ENCODE measurements at places on chromosomes 1 and 21.

DNA sequence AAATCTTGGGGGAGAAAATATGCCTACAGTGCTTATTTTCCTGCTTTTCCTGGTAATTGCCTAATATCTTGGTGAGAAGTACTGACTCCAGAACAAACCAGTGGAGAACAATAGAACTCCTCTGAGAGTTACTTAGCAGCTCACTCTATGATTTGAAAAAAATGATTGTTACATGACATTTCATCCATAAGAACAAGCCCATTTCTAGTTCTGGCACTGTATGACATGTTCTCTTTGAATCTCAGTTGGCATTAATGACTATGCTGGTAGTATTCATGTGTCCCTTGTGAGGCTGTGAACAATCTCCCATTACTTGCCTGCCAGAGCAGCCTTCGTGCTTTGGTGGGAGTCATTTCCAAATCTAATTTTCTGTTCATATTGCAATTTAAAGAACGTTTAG lies 58.0 kb downstream of the CLIC4 start:
- DNase-seq: no peak

DNA sequence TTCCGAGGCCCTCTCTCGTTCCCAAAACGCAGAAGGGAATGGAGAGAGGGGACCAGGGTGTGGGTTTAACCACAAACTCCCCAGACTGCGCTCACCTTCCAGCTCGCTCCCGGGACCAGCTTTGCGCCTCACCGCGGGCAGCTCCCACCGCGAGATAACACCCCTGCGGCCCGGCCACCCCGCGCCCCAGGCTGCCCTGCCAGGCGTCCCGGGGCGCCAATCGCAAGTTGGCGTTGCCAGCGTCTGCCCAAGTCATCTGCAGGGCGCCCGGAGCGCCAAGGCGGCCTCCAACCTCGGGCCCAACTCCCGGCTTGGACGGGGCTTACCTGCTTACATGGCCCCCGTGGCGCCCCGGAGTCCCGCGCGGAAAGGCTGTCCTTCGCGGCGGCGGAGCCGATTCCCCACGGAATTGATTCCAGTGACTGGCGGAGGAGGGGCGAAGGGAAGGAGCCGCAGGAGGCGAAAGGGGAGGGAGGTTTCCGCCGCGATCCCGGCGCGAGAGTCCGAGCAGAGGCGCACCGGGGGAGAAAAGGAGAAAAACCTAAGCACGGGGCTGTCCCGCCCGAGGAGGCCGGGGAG lies 456 bp downstream of the PTPN14 start:
- DNase-seq: no peak

GRCh38 chr1:114153261-114154145 lies at the start of gene SYT6:
Gene SYT6, minus strand, starts transcription at chr1:114153869. Its CDS starts 97 bp downstream, at chr1:114153772.
- no peak for DNase-seq

DNA sequence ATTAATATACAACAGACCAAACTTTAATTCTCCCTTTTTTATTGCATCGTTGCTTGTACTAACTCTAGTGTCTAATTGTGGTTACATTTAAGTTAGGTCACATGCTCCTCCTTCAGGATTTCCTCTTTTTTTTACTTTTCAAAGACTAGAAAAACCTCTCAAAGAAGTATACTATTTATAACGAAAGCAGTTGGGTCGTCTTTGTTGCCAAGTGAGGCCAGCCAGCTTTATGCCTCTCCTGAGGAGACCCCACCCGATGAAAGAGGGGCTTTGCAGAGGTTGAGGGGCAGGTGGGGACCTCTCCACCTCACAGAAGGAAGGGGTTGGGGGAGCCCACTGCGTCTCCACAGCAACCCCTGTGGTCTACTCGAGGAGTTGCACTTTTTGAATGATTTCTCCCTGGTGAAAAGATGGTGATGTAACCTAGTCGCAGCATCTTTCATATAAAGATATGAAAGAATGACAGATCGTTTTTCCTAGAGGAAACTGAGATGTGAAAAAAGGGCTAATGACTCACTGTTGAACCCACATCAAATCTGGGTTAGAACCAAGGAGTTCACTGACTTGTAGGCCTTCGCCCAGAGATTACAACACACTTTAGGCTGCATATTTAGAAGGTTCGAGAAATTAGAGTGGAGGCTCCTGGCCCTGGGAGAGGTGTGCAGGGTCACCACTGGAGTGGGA lies 6.4 kb downstream of the TGFB2 start:
- DNase-seq: no peak

- no peak for DNase-seq
These were observed 68.1 kb downstream of the RPS6KA1 start for GRCh38 chr1:26597629-26598039.

DNA sequence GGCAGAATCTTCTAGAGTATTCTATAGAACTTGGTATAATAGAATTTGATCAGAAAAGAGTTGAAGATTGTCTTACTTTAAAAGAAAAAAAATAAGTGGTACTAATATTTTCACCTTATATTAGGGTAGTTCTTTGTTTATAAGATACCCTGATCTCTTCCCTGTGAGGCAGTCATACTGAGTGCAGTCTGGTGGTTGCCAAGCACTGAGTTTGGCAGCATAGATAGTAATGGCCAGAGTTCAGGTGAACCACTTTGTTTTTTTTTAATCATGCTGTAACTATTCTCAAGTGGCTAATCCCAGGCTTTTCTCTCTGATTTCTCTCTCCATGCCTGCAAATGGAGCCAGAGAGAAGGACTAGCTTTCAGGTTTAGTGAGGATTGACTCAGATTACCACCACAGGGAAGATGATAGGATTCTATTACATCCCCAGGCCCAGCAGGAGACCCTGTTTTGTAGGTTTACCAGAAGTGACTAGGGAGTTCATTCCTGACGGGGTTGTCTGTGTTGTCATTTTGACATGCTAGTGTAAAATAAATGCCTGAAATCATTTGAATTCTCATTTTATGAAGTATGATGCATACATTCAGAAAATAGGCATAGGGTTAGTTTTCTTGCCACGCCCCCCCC lies 16.7 kb downstream of the KDM1A start:
- no peak for DNase-seq

DNA sequence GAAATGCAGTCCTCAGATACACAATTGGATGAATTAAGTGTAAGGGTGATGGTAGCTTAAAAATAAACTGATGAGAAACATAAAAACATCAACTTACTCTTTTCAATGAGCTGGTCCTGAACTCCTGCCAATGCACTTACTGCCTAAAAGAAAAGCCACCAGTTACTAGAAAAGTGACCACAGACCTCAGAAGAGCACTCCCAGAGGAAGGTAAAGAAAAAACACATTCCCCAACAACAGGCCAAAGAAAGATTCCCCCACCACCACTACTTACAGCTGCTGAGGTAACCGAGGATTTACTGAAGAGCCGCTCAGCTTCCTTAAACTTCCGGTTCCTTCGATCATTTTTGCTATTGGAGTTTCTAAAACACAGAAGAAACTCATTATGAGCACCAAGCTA lies 5.4 kb downstream of the MEAF6 start:
- DNase-seq: no peak

GRCh38 chr1:84665703-84666317 lies 24.5 kb downstream of the SSX2IP start:
- no peak for DNase-seq

DNA sequence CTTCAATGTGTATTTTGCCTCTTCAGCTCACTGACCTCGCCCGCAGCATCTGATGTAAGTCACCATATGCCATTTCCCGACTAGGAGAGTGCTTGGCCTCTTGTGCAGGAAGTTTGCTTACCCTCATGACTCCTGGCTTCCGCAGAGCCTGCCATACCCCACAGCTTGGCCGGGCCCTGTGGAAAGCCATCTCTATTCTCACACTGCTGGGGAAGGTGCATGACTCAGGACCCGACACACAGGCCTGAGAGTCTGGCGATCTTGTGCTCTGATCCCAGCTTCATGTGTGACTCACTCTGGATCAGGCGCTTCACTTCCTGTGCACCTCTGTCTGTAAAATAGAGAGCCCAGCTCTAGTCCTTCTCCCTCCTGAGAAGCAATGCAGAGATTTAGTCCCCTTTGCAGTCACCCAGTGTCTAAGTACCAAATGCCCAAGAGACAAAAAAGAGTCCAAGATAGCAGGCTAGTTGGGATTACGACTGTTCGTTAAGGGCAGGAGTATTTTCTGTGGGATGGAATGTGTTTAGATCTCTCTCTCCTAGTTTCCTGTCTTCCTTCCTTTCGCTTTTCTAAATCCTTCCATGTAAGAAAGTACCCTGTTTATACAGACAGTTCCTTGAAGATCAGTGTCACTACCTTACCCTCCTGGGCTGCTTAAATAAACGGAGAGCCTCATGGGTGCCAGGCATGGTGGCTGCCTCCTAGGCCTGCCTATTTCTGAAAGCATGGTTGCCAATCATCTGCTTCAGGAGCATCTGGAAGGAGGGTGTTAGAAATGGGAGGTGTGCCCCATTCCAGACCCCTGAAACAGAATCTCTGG lies 62.8 kb upstream of the KIF26B start:
- no peak for DNase-seq

- no peak for DNase-seq
These were observed 144.0 kb upstream of the ADGRL4 start for GRCh38 chr1:79150576-79150975.

GRCh38 chr1:74180490-74180889 lies 17.5 kb downstream of the LRRIQ3 start:
- no peak for DNase-seq

- no peak for DNase-seq
These were observed 334.9 kb upstream of the AJAP1 start for GRCh38 chr1:4319496-4319895.

DNA sequence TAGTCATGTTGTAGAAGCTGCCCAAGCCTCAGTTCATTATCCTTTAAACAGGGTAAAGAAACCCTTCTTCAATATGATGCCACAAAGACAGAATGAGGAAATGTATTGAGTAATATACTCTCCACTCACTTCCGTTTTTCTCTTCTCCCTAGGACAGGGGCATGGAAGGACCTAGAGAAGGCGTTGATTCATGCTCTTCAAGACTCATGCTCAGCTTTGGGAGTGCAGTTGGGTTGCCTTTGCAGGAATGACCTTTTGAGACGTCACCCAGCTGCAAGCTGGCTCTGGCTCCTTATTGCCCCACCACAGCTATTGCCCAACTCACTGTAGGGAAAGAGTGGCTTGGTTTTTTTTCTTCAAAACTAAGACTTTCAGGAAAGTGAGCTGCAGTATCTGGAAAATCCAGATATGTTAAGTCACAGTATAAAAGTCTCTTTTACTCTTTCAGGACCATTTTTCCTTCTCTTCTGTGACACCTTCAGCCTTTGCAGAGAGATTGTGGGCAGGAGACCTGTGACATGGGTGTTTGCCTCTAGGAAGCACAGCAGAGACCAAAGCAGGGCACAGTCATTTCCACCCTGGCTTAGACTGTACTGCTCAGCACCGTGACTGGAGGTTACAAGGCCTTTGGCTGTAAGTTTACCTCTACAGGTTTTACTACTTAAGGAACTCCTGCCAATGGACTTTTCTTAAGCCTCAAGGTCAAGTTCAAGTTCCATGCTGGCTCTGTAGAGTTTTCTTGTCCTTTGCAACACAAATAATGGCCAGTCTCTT lies 39.5 kb downstream of the XCL2 start:
- no peak for DNase-seq

- DNase-seq: no peak
These were observed 2.5 kb upstream of the DENND2D start for GRCh38 chr1:111202707-111203623.

DNA sequence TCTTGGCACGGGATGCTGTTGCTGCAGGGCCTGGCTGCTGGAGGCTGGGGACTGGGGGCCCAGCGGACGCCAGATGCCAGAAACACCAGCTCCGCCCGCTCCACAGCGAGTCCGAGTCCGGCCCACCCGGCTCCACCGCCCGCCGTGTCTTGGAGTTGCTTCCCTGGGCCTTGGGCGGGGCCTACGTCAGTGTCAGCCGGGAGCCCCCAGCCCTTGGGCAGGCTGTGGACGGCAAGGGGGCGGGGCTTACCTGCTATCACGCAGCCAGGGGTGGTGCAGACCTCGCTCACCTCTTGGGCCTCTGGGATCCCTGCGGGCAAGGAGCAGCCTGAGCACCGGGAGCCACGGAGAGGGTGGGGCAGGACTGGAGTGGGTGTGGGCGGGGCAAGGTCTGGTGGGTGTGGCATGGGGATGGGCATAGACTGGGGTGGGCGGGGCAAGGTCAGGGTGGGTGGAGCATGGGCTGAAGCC lies 21.8 kb downstream of the MMEL1 start:
- peak; percentile 23 for DNase-seq

DNA sequence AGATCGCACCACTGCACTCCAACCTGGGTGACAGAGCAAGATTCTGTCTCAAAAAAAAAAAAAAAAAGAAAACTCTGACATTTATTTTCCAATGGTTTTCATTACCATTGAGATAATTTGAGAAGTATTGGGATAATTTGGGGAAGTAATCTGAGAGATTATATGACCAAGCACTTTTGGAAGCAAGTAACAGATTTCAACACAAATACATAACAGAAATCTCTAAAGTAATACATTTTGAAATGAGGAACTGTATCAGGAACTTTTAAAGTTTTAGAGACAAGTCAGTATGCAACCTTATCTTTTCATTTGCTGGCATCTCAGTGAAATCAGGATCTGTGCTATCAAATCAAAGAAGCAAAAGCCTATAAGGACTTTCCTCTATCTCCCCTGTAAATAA lies 25.4 kb upstream of the SLC16A1 start:
- DNase-seq: no peak

DNA sequence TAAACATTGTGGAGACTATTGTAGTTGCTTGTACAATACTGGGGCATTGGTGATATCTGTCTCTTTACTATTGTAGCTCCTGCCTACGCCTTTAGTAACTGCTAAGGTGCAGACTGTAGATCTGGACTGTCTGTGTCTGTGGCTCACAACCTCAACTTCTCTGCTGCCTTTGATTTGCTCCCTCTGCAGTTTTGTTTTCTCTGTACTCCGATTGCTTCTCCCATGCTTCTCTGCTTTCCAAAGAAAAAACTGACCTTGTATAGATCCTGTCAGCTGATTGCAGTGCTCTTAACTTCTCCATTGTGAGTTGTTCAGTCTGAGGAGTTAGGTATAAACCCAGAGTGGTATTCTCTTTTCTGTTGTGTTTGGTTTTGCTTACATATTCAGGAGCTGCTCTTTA lies 15.3 kb downstream of the MAGI3 start:
- no peak for DNase-seq

DNA sequence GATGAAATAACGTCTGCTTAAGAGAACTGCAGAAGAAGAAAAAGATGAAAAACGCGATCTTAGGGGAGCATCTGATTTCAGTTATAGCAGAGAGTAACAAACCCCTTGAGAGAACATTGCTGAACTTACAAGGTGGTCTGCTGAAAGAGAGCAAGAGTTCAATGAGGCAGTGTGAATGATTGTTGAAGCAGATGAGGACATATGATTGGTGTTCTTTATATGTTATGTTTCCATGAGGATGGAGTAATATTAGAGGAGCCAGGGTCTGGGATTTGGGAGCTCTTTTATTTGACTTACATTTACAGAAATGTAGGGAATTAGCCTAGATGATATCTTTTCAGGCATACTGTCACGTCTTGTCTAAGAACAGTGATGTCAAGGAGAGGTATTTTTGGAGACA lies 1302.0 kb downstream of the KCNT2 start:
- DNase-seq: no peak

- DNase-seq: no peak
These were observed 22.8 kb downstream of the NEK7 start for GRCh38 chr1:198179556-198179981.

GRCh38 chr1:156281281-156281680 lies 1.3 kb downstream of the SMG5 start:
- DNase-seq: peak; percentile 37

- no peak for DNase-seq
These were observed 564.7 kb downstream of the PTPRU start for GRCh38 chr1:29801003-29801402.
